ENCODE measurements at places on chromosomes 4 and X. TPM values are rescaled to one million over a fixed set of nuclear protein-coding genes. Genes with fewer than 3 reads are reported as not detected.

GRCh38 chr4:151331276-151332042 lies 6.1 kb upstream of the SH3D19 start:
- H3K4me1 ChIP-seq: peaks cover 20% of the 10 kb centered on the region
- no peak overlapping the region for H3K27ac ChIP-seq
- peak; percentile 23 for DNase-seq
- H3K27me3 ChIP-seq: no peaks in the 10 kb centered on the region

Gene MAGEA9B
- total RNA-seq: not detected

- H3K27me3 ChIP-seq: peaks cover 19% of the 10 kb centered on the region
- H3K4me3 ChIP-seq: no peak overlapping the region
- no peaks in the 10 kb centered on the region for H3K4me1 ChIP-seq
- H3K27ac ChIP-seq: no peak overlapping the region
Measured at GRCh38 chrX:84153538-84153937, 34.5 kb downstream of the RPS6KA6 start.

Gene TRIM75
- total RNA-seq: not detected

Gene PF4V1
- not detected for total RNA-seq

DNA sequence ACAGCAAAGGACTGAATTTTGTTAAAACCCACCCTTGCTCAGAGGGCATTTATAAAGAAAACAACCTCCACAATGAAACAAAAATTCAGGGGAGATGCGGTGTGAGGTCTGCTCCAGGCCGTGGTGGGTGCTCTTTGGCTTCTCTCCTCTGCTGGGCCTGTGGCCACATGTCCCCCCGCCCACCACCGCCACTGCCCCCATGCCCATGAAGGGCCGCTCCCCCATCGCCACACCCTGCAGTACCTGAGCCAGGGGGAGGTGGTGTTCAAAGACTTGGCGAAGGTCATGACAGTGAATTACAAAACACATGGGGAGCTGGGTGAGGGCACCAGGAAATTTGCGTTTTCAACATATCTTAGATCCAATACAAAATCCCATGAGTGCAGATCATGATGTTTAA lies 14.2 kb upstream of the CFAP299 start:
- H3K4me1 ChIP-seq: peaks cover 7% of the 10 kb centered on the region
- H3K27ac ChIP-seq: no peak overlapping the region
- H3K4me3 ChIP-seq: no peak overlapping the region
- H3K36me3 ChIP-seq: no peaks in the 10 kb centered on the region
- no peaks in the 10 kb centered on the region for H3K27me3 ChIP-seq
- no peak for DNase-seq

GRCh38 chr4:52038103-52038912 lies at the start of gene SGCB:
Gene SGCB (minus strand): TSS chr4:52038299. CDS start chr4:52038259, 40 bp downstream.
- peak; percentile 35 for DNase-seq
- peaks cover 6% of the 10 kb centered on the region for H3K36me3 ChIP-seq
- peaks cover 25% of the 10 kb centered on the region for H3K4me1 ChIP-seq
- H3K4me3 ChIP-seq: peak within 1 kb of the TSS; percentile 83
- H3K27ac ChIP-seq: peak within 1 kb of the TSS; percentile 20

GRCh38 chr4:128601991-128602695 lies 207.4 kb upstream of the JADE1 start:
- no peaks in the 10 kb centered on the region for H3K27me3 ChIP-seq
- peaks cover 62% of the 10 kb centered on the region for H3K4me1 ChIP-seq
- no peak overlapping the region for H3K4me3 ChIP-seq
- peaks cover 4% of the 10 kb centered on the region for H3K36me3 ChIP-seq
- DNase-seq: peak; percentile 29

DNA sequence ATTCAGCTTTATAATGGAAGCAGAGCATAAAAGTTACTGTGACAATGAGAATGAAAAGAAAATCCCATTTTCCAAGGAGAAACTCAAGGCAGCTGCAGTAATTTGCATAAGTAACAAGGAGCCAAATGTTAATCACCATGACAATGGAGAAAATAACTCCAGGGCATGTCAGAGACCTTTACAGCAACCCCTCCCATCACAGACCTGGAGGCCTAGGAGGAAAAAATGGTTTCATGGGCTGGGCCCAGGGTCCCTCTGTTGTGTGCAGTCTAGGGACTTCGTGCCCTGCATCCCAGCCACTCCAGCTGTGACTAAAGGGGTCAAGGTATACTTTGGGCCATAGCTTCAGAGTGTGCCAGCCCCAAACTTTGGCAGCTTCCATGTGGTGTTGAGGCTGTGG lies 223.5 kb downstream of the NPFFR2 start:
- DNase-seq: no peak
- no peaks in the 10 kb centered on the region for H3K36me3 ChIP-seq
- no peaks in the 10 kb centered on the region for H3K4me1 ChIP-seq
- H3K27ac ChIP-seq: no peak overlapping the region

- H3K27ac ChIP-seq: no peak overlapping the region
- no peak overlapping the region for H3K4me3 ChIP-seq
- H3K4me1 ChIP-seq: peaks cover 9% of the 10 kb centered on the region
- H3K36me3 ChIP-seq: peaks cover 78% of the 10 kb centered on the region
Measured at GRCh38 chr4:1985294-1985693, 23.5 kb downstream of the NELFA start.

Gene SLC6A8
- 66.6 TPM for total RNA-seq

Gene TCEAL7
- not detected for total RNA-seq

DNA sequence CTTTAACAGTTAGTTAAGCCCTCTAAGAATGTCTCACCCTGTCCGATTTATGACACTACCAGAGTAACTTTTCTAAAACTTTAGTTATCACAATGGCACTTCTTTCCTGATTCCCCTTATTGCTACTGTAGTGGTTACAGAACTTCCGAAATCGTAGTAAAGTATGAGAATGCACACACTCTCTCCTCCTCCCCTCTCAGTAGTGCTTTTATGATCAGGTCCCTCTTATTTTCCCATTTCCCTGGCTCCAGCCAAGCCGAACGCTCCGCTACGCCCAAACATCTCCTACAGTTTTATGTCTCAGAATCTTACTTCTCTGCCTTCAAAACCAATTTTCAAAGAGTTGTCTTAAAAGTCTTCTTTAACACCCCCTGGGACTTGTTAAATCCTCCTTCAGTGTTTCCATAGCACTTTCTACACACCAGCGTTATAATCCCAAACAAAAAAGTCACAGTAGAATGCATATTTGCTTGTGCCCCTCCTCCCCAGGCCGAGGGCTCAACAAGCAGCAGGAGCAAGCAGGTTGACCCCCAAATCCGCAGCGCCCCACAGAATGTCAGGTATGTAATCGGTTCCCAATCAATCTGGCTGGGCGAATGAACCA lies 671 bp downstream of the HPF1 start:
- no peaks in the 10 kb centered on the region for H3K27me3 ChIP-seq
- H3K27ac ChIP-seq: peak overlapping the region; percentile 61
- H3K4me1 ChIP-seq: peaks cover 30% of the 10 kb centered on the region

GRCh38 chr4:94939791-94940519 lies 182.2 kb downstream of the BMPR1B start:
- no peak overlapping the region for H3K27ac ChIP-seq
- H3K4me1 ChIP-seq: peaks cover 20% of the 10 kb centered on the region
- no peak overlapping the region for H3K4me3 ChIP-seq
- DNase-seq: peak; percentile 51
- no peaks in the 10 kb centered on the region for H3K27me3 ChIP-seq
- H3K36me3 ChIP-seq: peaks cover 9% of the 10 kb centered on the region

Gene VCX2
- total RNA-seq: not detected

GRCh38 chr4:168648494-168648893 lies 151.6 kb downstream of the PALLD start:
- DNase-seq: no peak
- H3K27ac ChIP-seq: no peak overlapping the region
- peaks cover 14% of the 10 kb centered on the region for H3K4me1 ChIP-seq
- no peaks in the 10 kb centered on the region for H3K36me3 ChIP-seq
- H3K4me3 ChIP-seq: no peak overlapping the region

DNA sequence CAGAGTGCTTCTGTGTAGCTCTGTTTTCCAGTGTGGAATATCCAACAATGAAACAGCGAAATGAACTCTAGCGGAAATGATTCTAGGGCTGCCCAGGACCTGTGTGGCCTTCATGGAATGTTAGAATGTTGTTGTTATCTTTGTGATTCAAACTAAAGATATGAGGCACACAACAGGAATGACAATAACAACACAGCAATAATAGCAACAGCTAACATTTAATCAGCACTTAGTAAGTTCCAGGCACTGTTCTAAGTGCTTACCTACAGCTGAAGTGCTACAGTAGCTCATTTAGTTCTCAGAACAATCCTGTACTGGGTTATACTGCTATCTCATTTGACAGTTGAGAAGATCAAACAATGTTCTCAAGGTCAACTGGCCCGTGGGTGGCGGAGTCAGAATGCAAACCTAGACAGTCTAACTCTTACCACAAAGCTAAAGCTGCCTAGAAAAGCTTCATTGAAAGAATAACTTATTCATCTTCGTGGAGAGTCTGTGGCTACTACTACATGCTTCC lies 63.7 kb downstream of the MAML3 start:
- no peak for DNase-seq
- no peaks in the 10 kb centered on the region for H3K36me3 ChIP-seq
- H3K27me3 ChIP-seq: no peaks in the 10 kb centered on the region

- peaks cover 7% of the 10 kb centered on the region for H3K36me3 ChIP-seq
- DNase-seq: no peak
- H3K27ac ChIP-seq: no peak overlapping the region
Measured at GRCh38 chr4:156906325-156906724, 65.3 kb downstream of the PDGFC start.

- H3K4me3 ChIP-seq: no peak overlapping the region
- DNase-seq: no peak
- H3K27ac ChIP-seq: no peak overlapping the region
- no peaks in the 10 kb centered on the region for H3K4me1 ChIP-seq
Measured at GRCh38 chr4:105422207-105422920, 51.5 kb downstream of the PPA2 start.

DNA sequence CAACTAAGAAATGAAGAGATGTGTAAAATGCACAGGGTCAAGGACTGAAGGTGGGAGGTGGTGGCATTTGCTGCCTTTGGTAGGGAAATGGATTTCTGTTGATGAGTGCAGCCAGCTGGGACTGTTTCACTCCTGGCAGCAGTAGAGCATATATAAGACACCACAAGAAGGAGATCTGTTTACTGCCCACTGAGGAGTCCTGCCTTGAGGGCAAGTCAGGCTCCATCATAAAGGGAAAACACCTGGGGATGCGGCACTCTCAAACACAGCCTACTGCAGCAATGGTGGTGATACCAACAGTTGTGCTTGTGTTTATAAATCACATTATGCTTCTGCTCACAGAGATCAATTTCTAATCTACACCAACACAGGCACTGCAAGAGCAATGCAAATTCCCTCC lies 222.1 kb downstream of the TACR3 start:
- peaks cover 23% of the 10 kb centered on the region for H3K4me1 ChIP-seq
- no peaks in the 10 kb centered on the region for H3K27me3 ChIP-seq
- no peaks in the 10 kb centered on the region for H3K36me3 ChIP-seq
- DNase-seq: peak; percentile 16
- no peak overlapping the region for H3K27ac ChIP-seq

- no peak for DNase-seq
- no peaks in the 10 kb centered on the region for H3K36me3 ChIP-seq
- no peak overlapping the region for H3K27ac ChIP-seq
Measured at GRCh38 chrX:103017542-103017941, 46.4 kb downstream of the BEX1 start.

DNA sequence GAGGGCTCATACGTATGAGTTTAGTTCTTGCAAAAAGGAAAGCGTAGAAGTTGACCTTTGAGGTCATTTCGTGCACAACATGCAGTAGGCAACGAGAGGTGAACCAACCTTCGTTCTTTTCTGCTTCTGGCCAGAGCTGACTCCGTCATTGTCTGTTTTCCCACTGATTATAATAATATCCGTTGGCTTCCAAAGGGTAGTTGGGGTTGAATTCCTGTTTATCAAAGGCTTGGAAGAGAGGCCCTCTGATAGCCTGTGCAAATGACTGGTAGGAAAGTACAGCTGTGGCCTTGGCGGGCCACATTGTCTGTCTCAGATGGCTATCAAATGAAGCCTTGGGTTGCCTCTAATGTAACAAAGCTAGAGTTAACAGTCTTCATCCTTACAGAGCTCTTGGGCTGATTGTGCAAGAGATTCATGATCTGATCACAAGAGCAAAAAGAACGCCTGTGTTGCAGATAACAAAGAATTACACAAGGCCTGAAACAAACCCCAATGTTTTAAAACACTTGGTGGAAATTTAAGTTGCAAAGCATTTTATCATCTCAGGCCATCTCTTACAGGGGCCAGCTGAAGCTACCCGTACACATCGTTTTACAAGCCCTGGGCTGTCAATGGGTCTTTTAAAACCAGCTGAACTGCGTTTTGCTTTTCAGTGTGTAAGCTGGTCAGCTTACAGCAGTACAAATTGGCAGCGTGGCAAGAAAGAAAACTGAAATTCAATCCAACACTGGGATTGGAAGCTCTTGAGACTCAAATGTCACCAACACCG lies 46.1 kb upstream of the FAM9C start:
- no peak overlapping the region for H3K27ac ChIP-seq
- H3K4me3 ChIP-seq: no peak overlapping the region
- peaks cover 14% of the 10 kb centered on the region for H3K27me3 ChIP-seq
- no peaks in the 10 kb centered on the region for H3K36me3 ChIP-seq
- H3K4me1 ChIP-seq: peaks cover 10% of the 10 kb centered on the region

DNA sequence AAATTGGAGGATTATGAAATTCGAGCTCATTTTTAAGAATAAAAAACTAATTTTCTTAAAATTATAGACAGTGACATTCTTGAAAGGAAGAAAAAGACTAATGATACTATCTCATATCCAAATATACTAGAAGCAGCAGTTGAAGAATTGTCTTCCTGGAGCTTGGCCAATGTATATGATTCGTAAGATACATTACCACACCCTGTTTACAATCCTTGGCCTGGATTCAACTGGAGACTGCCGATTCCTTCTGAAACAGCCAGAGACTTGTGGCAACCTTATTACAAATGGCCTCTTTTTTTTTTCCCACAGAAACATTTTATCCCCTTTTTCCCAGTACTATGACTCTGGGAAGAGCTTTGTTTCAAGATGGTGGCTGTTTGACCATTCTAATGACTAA lies 571.2 kb upstream of the FAT1 start:
- H3K27me3 ChIP-seq: no peaks in the 10 kb centered on the region
- H3K27ac ChIP-seq: peak overlapping the region; percentile 25
- no peaks in the 10 kb centered on the region for H3K36me3 ChIP-seq
- H3K4me3 ChIP-seq: no peak overlapping the region
- H3K4me1 ChIP-seq: peaks cover 13% of the 10 kb centered on the region

Gene TEX13C
- not detected for total RNA-seq

DNA sequence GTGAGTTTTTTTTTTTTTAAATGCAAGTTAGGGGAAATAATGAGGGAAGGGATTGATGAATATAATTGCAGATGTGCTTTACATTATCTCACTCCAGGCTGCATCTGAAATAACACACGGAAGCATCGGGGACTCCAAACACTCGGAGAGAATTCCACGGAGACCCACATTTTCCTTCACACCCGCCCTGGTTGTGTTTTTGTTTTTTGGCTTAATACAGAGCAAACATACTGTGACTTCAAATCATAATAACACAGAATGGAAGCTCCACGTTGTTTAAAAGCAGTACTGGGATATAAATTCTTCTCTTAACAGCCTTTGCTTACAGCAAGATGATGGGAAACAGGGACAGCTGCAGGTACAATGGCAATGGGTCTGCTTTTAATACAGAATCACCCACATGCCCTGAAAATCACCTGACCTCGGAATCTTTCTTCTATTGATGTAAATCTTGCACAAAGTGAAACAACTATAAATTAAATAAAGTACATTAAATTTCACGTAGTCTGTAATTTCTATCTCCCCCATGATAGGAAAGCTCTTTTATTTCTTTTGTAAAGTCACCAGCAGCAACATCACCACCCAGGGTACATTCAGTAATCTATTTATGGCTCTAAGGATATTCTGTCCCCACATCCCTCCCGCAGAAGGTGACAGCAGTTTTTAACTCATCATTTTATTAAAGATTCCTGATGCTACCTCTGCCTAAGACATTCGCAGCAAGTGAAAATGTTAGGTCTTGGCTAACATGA lies 119.3 kb downstream of the ZNF827 start:
- no peak for DNase-seq
- H3K27ac ChIP-seq: no peak overlapping the region
- peaks cover 13% of the 10 kb centered on the region for H3K36me3 ChIP-seq
- H3K4me1 ChIP-seq: no peaks in the 10 kb centered on the region
- no peak overlapping the region for H3K4me3 ChIP-seq

Data from MCF 10A (cell line).